ENCODE measurements at places on chromosomes 12 and 14.

- DNase-seq = no peak
Measured at GRCh38 chr14:20630340-20631022, 11.0 kb downstream of the OR6S1 start.

GRCh38 chr14:29587046-29587445 lies 340.6 kb downstream of the PRKD1 start:
- DNase-seq = no peak

GRCh38 chr12:87231818-87232217 lies 797.4 kb downstream of the C12orf50 start:
- no peak for DNase-seq

DNA sequence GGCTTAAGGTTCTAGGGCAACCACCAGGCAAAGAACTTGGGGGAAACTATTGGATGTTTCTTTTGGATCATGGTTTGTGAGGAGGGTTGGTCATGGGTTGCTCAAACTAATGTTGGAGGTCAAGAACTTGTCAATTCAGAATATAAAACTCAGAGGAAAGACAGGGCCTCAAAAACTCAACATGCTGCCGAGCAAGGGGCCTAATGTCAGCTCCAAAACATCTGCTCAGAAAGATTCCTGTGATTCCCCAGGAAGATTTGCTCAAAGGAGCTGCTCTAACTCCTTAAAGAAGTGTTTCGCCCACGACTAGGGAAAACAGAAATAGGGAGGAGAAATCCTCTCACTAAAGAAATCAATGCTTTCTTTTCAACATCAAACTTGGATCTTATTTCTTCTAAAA lies 3.7 kb upstream of the IGF1 start:
- DNase-seq = no peak

- DNase-seq = no peak
Measured at GRCh38 chr14:33035416-33036194, 96.9 kb downstream of the NPAS3 start.

DNA sequence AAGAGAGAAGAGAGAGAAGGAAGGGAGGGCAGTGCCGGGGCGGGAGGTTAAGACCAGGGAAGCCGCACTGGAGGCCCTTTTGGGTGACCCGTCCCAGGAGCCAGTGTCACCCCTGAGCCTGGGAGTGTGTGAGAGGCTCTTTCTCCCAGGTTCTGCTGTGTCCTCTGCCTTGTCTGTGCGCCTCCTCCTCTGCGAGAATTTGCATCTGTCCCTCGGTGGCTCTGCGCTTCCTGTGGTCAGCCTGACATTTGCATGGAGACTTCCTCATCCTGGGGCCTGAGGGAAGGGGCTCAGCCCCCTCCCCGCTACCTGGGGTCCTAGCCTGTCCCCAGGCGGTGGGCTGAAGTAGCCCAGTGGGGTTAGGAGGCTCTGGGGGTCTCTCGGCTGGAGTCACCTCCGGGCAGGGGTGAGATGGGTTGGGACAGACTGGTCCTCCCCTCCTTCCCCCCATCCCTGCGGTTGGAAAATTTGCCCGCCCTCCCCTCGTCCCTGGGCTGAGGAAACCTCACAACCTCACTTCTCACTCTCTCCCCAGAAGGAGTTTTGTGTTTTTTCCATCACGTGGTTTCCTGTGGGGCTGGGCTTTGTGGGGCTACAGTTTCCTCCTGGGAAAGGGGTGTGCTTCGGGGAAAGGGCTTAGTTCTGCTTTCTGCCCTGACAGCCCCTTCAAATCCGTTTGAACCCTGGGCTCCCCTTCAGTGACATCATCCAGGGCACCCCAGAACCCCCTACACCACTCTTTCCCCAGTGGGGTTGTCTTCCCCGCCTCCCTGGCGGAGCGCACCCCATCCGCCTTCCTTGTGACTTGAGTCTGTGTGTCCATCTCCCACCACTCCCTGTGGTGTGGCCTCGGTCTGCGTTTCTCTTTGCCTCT lies 2.5 kb downstream of the PTPN6 start:
- no peak for DNase-seq

GRCh38 chr14:92670160-92670559 lies 78.3 kb downstream of the LGMN start:
- DNase-seq = no peak

- DNase-seq = no peak
Measured at GRCh38 chr12:100031836-100032235, 47.1 kb upstream of the ANKS1B start.

GRCh38 chr12:107761502-107761904 lies 566 bp upstream of the PRDM4 start:
- no peak for DNase-seq

GRCh38 chr12:116933091-116933490 lies 22.3 kb downstream of the FBXW8 start:
- no peak for DNase-seq

DNA sequence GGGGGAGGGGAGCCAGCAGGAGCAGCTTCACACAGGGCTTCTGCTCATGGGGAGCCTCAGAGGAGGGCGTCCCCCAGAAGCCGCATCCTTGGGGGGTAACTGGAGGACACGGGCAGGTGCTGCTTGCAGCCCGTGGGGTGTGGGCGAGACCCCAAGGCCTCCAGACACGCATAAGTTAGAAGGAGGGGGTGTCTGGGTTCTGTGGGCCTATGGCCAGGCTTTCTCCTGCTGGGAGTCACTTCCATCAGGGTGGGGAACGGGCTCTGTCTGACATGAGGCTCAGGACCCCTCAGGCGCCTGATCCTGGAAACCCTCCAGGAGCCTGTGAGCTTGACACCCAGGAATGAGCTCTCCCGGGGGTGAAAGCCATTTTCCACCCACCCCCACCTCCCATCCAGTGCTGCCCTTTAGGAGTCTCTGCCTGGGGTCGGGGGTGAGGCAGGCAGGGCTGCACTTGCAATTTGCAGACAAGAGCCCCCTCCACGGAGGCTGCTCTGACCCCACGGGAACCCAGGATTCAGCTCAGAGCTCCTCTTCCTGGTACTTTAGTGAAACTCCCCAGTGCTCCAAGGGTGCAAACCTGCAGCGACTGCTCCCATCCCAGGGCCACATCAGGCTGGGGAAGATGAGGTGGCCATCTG lies 325.7 kb downstream of the ADGRD1 start:
- DNase-seq = peak; percentile 37

DNA sequence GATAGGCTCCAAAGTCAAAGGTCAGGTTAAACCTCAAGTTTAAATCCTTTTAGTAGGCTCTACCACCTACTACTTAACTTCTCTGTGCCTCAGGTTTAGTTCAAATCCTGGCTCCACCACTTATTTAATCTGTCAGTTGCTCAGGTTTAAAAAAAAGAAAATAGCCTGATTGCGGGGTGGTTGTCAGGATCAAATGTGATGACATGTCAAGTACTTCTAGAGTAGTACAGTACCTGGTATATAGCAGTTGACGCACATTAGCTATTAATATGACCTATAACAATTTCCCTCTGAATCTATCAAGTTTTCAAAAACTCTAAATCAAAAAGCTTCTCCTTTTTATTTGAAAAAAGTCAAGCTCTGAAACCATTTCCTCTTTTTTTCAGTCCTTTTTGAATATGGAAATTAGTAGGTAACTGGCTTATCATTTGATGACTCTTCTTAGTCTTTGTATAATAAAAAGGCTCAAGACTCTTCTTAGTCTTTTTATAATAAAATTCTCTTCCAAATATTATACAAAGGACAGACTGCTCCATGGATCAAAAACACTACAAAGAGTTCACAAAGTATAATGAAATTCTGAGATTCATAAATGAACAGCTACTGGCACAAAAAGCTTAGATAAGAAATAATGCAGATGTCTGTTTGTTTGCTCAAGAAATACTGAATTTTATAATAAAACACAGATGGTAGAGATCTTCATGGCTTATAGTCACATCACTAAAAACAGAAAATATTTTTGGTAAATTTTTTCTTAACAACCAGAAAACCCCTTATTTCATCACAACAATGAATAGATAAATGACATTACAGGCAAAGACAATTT lies 5.0 kb downstream of the OSBPL8 start:
- no peak for DNase-seq

GRCh38 chr14:21476523-21476924 lies 235 bp downstream of the RAB2B start:
- no peak for DNase-seq

- DNase-seq = no peak
Measured at GRCh38 chr14:100350276-100350926, 27.3 kb downstream of the SLC25A47 start.

DNA sequence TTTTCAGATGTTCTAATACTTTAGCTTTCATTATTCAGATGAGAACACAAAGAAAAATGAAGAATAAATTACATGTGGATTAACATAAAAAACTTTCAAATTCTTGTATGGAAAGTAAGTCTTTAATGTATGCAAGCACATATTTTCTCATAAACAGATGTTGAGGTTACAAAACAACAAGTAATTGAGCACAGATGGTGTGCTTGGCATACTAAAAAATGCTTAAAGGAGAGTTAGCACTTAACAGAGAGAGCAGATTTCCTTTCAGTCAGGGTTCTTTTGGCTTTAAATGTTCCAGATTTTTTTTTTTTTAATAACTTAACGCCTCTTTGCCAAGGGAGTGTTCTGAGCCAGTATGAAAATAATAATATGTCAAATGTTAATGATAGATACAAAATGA lies 96.0 kb downstream of the RASSF9 start:
- no peak for DNase-seq

DNA sequence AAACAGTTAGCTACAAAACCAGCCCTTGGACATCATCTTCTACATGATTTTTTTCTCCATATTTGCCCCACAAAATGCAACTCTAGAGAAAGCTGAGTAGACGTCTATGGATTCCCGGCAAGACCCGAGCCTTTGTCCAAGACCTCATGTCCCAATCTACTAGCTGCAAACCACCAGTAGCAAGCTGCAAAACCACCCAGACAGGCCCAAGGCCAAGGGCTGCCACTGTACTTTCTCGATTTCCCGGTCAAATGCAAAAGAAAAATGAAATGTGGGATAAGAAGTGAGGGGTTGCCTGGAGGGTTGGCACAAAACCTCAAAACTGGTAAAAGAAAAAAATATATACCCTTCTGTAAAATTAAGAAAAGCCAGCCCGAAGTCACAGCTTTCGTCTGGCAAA lies 2.9 kb upstream of the SIX6 start:
- DNase-seq = no peak

DNA sequence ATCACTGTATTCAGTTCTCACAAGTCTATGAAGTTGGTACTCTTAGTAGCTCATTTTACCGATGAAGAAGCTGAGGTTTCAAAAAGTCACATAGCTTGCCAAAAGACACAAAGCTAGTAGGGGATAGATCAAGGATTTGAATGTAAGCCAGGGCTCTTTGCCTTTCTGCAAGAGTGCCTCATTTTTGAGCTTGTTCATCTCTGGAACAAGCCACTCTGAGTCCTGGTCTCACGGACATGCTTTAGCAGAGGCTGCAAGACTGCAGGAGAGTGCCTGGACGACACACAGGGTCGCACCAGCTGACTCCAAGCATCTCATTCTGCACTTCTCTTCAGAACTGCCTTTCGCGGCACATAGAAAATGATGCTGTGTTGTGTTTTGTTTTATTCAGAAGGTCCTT lies 3.7 kb downstream of the NUAK1 start:
- no peak for DNase-seq

GRCh38 chr12:65765436-65765813 lies 58.9 kb upstream of the HMGA2 start:
- no peak for DNase-seq

Data from WERI-Rb-1 (cell line).